ENCODE measurements at places on chromosomes 13 and 19. TPM values are rescaled to one million over a fixed set of nuclear protein-coding genes. Genes with fewer than 3 reads are reported as not detected.

Gene ZNF155
- polyA plus RNA-seq = 2.2 TPM

Gene DIAPH3
- 0.06 TPM for polyA plus RNA-seq

Gene PCDH17
- 1.2 TPM for polyA plus RNA-seq

Gene SHANK1
- polyA plus RNA-seq = 0.33 TPM

Gene ZNF541
- polyA plus RNA-seq = 0.45 TPM

Gene ZNF112
- 0.86 TPM for polyA plus RNA-seq

Gene KLK6
- polyA plus RNA-seq = 0.03 TPM

Gene ZNF331
- polyA plus RNA-seq = 21.3 TPM

Gene ZNF625
- 0.72 TPM for polyA plus RNA-seq

Gene SRRM5
- polyA plus RNA-seq = 0.22 TPM

Gene KCNN1
- polyA plus RNA-seq = not detected

Gene DNAJC15
- 10.7 TPM for polyA plus RNA-seq

Gene JSRP1
- polyA plus RNA-seq = 0.56 TPM

Gene COL5A3
- 62.2 TPM for polyA plus RNA-seq

Gene MRPL54
- 89.4 TPM for polyA plus RNA-seq

Gene LILRB3
- 6.1 TPM for polyA plus RNA-seq

Measured in adipose tissue (tissue), 3 donors.